ENCODE measurements at places on chromosomes 1 and 21.

DNA sequence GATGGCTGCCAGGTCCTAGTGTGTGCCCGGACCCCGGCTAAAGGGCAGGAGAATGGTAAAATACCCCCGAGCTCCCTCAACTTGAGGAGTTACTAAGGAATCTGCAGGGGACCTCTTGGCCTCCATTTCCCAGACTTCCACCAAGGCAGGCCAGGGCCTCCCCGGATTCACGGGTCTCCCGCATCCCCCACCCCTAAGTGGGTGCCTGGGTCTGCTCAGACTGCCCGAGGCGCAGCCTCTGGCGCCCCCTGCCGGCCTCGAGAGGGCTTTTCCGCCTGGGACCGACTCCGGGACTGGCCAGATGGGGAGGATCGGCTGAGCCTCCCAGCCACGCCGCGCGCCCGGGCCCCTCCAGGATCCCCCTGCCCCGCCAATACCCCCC lies 1.7 kb downstream of the PLEKHG5 start:
- DNase-seq, result peak; percentile 82

DNA sequence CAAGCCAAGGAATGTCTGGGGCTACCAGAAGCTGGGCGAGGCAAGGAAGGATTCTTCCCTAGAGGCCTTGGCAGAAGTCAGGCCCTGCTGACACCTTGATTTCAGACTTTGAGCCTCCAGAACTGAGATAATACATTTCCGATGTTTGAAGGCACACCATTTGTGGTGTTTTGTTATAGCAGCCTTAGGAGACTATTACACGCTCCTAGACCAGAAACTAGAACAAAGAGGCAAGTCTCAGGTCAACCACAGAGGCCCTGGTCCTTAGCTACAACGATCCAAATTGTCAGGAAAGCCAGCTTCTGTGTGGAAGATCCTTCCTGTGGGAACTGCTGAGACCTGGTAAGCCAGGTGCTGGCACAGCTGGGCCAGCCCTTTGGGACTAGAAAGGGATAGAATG lies 19.7 kb upstream of the AHCTF1 start:
- no peak for DNase-seq

GRCh38 chr1:232635778-232636356 lies 5.9 kb upstream of the SIPA1L2 start:
- no peak for DNase-seq

GRCh38 chr1:15344800-15345704 lies 64.6 kb upstream of the EFHD2 start:
- DNase-seq, result no peak

- DNase-seq, result no peak
These were observed 113.0 kb upstream of the TMPRSS2 start for GRCh38 chr21:41620982-41621381.

GRCh38 chr1:89884718-89885596 lies 64.1 kb downstream of the LRRC8D start:
- DNase-seq, result no peak

GRCh38 chr1:218394989-218395388 lies 49.9 kb downstream of the TGFB2 start:
- DNase-seq, result no peak

GRCh38 chr1:209256766-209257350 lies 326.7 kb upstream of the CAMK1G start:
- no peak for DNase-seq
